ENCODE measurements at places on chromosomes 1 and 21.

GRCh38 chr1:28507646-28508434, 2.0 kb downstream of the RCC1 start:
- no peak for DNase-seq

GRCh38 chr21:45596704-45597318, 46.7 kb upstream of the PCBP3 start:
- peak; percentile 69 for DNase-seq

DNA sequence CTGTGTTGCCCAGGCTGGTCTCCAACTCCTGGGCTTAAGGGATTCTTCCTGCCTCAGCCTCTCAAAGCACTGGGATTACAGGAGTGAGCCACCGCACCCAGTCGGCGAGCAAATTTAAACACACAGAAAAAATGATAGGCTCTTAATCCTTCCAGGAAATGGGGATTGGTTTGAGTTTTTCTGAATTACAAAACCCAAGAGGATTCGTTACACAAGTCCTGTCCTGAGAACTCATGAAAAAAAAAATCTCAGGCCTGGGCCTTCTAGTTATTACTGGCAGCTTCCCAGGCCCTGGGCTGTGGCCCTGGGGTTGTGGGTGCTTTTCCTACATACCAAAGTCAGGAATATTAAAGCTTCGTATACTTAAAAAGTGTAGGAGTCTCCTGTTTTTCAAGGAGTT, 6.3 kb upstream of the IFNGR2 start:
- DNase-seq: no peak

- DNase-seq: no peak
Observed at GRCh38 chr1:26701266-26701994, 5.6 kb downstream of the ARID1A start.

GRCh38 chr1:181714428-181714827, 231.1 kb downstream of the CACNA1E start:
- DNase-seq: no peak

GRCh38 chr1:158654571-158654970, 31.9 kb downstream of the SPTA1 start:
- DNase-seq: no peak

GRCh38 chr1:228955691-228956090, 220.4 kb downstream of the RHOU start:
- DNase-seq: no peak

GRCh38 chr1:18112611-18113010, 5.0 kb downstream of the IGSF21 start:
- DNase-seq: no peak

GRCh38 chr1:113647164-113647563, 112.1 kb downstream of the PHTF1 start:
- no peak for DNase-seq

GRCh38 chr1:154657556-154657955, 49.6 kb upstream of the ADAR start:
- no peak for DNase-seq

DNA sequence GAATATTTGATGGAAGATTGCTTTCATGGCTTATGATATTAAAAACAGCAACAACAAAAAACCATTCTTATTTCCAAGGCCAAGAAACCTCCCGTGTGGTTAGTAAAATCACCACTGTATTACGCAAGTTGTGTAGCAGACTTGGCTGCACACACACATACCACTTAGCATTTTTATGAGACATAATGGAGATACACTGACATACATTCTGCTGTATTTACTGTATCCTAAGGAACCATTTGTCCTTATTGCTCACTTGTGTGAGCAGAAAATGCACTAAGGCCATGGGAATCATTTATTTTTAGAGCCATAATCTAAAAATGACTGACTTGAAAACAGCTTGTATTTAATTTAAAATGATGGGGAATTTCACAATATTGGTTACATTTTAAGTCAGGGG, 584 bp upstream of the C1orf141 start:
- DNase-seq: no peak

GRCh38 chr1:7268983-7269382, 483.7 kb downstream of the CAMTA1 start:
- no peak for DNase-seq

- no peak for DNase-seq
Observed at GRCh38 chr1:226541631-226542622, 6.6 kb upstream of the STUM start.

- no peak for DNase-seq
Observed at GRCh38 chr1:71784241-71784640, 498.1 kb downstream of the NEGR1 start.

DNA sequence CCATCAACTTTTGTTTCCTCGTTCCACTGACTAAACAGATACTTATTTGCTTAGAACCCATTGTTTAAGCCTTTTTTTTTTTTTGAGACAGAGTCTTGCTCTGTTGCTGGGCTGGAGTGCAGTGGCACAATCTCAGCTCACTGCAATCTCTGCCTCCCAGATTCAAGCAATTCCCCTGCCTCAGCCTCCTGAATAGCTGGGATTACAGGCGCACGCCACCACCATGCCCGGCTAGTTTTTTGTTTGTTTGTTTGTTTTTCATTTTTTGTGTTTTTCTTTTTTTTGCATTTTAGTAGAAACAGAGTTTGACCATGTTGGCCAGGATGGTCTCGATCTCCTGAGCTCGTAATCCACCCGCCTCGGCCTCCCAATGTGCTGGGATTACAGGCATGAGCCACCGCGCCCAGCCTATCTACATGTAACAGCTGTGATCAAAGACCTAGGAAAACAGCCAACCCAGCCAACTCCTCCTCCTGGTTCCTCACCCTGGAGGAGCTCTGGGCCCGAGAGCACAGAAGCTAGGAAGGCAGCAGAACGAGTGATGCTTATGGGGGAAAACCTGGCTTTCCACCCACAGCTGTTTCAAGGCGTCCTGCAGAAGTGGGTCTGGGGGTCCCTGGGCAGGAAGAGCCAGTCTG, 32.9 kb downstream of the KCNN3 start:
- no peak for DNase-seq

GRCh38 chr1:23555986-23556634, 3.2 kb downstream of the ID3 start:
- DNase-seq: no peak

DNA sequence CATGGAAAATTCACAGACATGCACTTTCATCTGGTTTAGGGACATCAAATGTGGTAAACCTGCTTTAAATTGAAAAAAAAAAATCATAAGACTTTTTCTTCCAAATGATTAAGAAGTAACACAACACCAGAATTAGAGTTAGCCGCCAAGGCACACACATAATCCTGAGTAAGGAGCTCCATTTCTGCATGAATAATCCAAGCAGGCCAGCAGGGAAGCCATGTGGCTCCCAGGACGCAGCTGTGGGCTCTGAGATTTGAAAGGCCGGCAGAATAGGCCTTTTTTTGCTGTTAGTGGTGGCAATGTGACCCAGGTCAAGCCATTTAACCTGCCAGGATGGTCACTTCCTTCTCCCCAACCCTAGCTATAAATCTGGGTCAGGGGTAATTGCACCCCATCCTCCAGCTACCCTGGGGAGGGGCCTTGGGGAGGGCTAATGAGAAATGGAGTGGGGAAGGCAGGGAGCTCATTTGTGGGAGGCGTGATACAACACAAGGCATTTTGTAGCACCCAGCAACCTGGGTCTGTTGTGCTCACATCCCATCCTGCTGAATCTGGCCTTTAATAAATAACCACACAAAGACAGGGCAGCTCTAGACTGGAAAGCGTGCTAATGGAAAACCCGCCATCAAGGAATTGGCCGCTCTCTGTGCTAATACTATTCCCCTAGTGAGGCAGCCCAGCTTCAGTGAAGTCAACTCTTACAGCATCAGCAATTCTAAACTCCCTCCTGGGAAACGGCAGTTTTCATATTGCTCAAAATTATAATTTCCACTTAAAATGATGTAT, 178.5 kb downstream of the RHOU start:
- DNase-seq: no peak

DNA sequence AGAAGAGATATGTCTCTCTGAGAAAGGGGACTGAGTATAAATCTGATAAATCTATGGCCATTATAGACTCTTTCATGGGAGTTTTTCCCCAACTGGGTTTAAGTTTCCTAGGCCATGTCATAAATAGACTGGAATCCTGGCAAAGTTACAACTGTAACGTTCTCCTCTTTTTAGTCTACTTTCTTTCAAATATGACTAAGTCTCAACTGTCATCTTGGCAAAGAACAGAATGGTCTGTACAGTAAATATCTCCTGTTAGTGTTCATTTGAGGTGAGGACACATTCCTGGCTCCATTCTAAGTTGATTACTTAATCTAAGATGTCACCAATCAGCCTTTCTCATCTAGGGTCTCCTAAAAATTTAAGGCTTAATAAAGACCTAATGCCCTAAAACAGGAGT, 300.5 kb downstream of the BRINP2 start:
- DNase-seq: no peak

- no peak for DNase-seq
Observed at GRCh38 chr1:230578616-230579015, 63.7 kb upstream of the COG2 start.

- DNase-seq: no peak
Observed at GRCh38 chr1:200075938-200076546, 48.5 kb downstream of the NR5A2 start.

- no peak for DNase-seq
Observed at GRCh38 chr1:173414136-173414535, 63.0 kb upstream of the PRDX6 start.

- DNase-seq: no peak
Observed at GRCh38 chr1:177246710-177247580, 76.2 kb downstream of the BRINP2 start.

GRCh38 chr1:202561726-202562443, 148.4 kb downstream of the SYT2 start:
- DNase-seq: no peak

DNA sequence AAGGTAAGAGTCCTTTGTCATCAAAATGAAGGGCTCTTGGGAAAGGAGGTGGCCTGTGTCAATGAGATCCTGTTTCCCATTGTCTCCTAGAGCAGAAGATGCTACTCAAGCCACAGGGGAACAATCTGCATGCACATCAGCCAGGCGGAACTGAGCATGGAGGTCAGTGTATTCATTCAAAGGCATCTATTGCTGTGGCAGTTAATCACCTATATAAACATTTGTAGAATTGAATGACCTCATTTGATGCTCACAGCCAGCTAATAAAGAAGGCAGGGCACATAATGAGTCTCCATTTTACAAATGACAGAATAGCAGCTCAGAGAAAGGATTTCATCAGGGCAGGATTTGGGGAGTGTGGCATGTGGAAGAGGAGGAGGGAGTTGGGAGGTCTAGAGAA, 5.7 kb upstream of the FYB2 start:
- no peak for DNase-seq

DNA sequence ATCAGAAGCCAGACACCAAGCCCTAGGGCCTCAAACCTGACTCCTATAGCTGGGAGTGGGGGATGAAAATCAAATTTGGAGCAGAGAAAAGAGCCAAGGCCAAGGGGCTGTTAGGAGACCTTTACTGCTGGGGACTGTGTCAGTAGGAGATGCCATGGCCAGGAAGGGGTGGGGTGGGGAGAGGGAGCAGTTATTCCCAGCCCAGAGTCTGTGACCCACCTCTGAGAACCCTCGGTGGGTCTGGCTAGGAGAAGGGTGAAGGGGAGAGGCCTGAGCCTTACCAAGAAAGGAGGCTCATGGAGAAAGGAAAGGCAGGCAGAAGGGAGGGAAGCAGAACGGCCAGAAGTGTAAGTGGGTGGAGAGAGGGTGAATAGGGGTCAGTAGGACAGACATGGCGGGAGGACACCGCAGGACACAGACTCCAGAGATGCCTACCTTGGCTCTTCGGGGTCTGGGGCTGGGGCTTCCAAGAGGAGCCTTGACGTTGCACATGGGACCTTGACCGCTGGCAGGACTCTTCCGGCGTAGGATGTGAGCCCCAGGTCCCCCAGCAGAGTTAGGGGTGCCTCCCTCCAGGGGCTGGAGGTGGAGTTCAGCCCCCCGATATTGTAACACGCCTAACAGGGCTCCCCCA, 1.2 kb downstream of the ADAMTS4 start:
- no peak for DNase-seq

DNA sequence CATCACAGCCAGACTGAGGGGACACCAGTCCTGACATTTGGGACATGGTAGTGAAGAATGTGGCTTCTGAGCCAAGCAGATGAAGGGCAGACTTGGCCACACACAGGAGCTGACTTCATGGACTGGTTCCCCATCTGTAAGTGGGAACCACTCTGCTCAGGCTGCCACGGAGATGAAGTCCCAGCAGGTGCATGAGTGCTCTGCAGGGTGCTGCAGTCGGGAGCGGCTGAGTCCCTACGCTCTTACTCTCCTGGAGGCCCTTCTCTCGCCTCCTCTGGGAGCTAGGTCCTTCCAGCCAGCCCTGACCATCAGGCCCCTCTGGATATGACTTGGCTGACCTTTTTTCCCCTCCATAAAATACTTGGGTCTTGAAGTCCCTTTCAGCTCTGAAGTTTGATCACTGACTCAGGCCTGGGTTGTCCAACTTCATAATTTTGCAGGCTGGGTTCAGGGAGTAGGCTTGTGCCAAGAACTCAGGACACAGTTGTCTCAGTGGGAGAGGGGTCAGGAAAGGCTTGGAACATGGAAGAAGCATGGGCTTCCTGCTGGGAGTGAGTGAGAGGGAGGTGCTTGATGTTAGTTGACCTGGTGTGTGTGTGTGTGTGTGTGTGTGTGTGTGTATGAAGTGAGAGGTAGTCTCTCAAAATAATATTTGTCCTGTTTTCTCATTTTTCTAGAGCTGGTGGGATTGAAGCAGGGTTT, 21.0 kb upstream of the EPS8L3 start:
- no peak for DNase-seq

GRCh38 chr1:166839600-166840308, 479 bp downstream of the POGK start:
- no peak for DNase-seq

DNA sequence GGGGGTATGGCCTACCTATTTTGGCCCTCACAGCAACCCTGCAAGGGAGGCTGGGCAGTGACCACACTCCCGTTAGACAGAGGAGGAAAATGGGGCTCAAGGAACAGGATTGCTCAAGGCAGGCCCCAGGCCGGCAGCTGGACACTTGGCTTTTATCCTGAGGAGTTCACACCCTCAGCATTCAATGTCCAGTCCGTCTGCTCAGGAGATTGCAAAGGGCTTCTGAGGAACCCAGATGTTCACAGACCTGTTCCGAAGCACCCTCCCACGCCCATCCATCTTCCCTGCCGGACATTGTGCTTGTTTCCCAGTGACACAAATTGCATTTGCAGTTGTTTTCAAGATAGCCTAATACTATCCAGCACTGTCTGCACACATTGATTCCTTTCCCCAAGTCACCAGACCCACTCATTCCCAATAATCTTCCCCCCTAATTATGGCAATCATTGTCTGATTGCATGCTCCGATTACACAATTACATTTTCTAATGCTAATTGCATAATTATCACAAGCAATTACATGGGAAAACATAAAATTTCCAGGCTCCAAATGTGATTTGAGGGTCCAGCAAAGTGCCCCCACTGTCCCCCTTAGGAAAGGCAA, 4.3 kb upstream of the UBL4B start:
- DNase-seq: no peak

- DNase-seq: no peak
Observed at GRCh38 chr1:178652506-178653490, 72.2 kb upstream of the RALGPS2 start.

Data from stimulated activated CD8-positive, alpha-beta memory T cell treated with anti-CD3 and anti-CD28 coated beads, Interleukin-7, amount 100 ng/mL, for 4 hours (primary cell).